AG09319 (cell line): ENCODE measurements at places on chromosomes 16 and 17.
A peak's percentile ranks its signal among the peaks of the same experiment; 100 is the strongest.

DNA sequence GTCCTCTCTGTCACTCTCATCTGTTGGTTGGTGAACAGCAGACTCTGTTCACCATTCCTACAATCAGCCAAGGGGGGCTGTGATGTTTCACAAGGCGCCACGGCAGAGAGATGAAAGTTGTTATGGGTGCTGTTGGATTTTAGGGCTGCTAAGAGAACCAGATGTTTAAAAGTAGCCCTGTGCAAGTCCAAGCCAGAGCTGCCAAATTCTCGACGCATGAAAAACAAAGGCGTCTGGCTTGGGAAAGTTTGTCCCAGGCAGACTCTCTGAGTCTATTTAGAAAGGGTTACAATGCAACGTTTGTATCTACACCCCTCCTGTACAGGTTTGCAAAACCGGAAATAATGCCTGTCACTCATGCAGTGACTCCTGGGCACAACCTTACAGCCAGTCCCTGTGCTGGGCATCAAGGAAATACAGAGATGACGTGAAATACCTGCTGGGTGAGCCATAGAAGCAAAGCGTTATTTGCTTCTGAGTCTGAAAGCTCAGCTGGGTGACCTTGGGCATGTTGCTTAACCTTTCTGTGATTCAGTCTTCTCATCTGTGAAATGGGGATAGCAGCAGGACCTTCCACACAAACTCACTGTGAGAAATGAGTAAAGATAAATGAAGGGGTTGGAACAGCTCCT is 74.8 kb downstream of the XYLT1 start:
- no peak for DNase-seq

DNA sequence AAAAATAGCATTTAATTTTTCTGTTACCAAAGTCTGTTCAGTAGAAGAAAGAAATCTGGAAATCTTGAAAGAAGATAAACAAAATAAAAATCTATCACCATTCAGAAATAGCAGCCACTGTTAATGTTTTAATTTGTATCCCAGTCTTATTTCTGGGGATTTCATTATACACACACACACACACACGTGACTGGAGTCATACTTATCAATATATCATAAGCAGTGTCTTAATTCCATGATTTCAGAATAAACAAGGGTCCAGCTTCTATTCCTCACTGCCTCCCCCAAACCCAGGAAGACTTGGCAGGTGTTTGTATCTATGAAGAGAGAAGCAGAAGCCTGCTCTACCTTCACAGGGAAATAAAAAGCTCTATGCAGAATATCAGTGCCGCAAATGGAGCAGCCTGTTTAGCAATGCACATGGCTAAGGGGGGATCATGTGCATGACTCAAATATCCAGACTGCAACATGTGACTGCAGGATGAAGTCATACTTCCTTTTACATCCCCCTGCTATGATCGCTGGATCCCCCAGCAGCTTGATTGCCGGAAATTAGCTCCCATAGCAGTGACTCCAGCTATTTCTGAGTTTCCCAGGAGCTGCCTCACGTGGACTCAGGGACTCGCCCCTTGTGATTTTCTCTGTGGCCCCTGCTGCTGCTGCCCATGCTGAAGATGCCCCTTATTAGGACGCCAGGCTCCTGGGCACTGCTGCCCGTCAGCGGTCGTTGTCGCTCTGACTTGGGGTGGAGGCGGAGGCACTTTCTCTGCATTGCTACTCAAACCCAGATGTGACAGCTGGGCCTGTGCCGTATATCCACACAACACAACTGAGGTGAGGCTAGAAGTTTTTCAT is 341.0 kb downstream of the CPPED1 start:
- DNase-seq: no peak

DNA sequence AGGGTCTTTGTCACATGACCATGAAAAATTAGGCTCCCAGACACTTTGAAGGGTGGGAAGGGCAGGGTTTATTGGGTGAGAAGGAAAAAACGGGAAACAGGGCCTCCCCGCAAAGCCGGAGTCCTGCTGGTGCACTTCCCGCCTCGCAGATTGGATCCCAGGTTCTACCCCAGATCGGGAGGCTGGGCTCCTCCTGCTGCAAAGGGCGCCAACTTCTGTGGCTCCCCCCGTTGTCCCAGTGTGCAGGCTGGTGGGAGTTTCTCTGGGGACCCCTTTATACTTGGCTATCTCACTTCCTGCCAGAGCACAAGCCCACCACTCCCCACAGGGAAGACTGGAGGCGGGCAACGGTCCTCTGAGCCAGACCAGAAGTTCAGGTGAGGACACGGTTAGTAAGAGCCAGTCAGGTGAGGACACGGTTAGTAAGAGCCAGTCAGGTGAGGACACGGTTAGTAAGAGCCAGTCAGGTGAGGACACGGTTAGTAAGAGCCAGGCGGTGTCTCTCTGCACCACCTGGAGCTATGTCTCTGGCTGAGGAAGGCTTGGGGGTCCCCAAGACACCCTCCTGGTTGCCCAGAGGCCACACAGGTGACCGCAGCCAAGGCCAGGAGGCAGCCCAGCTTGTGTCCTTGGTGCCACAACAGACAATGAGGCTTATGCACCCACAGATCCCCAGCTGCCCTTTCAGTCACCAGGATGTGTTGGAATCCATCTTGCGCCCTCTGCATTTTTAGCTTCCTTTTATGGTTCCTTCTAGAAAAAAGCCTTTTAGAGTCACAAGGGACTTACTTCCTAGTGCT is 48.1 kb upstream of the CHMP6 start:
- no peak for DNase-seq

DNA sequence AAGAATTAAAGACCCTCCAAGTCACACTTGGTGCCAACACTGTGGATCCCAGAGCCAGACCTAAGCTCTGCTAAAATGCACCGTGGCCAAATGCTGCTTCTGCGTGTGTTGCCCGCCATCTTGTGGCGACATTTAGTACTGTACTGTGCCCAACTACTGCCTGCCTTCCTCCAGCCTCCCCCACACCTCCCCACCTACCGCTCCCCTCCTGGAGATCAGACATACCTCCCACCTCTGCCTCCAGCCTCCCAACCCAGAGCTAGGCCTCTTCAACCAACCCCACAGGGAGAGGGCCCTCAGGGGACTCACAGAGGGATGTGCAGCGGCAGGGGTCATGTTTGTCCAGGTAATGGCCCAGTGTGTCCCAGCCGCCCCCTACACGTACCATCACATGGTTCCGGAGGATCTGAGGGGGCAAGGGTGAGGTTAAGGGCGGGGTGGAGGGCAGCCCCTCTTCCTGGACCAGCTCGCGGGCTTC is 5.5 kb downstream of the GAS2L2 start:
- DNase-seq: peak; percentile 49

DNA sequence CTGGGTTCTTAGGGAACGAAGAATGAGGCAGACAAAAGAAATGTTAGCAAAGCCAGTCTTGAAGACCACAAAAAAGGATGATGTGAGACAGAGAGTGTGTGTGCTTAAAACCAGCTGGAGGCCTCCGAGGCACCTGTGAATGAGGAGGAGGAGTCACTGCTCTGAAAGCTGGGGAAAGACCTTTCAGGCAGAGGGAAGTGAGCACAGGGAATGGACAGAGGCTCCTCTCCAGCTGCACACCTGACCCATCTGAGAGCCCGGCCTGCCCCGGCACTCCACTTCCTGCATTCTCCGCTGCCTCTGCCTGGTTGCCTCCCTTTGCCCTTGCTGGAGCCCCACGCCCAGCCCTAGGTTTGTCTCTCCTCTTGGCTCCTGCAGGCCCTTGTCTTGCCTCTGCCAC is 55.2 kb upstream of the SREBF1 start:
- DNase-seq: no peak

- no peak for DNase-seq
Measured at GRCh38 chr16:50071075-50071671, 5.4 kb downstream of the HEATR3 start.

- no peak for DNase-seq
Measured at GRCh38 chr17:12122075-12122474, 101.4 kb downstream of the MAP2K4 start.

DNA sequence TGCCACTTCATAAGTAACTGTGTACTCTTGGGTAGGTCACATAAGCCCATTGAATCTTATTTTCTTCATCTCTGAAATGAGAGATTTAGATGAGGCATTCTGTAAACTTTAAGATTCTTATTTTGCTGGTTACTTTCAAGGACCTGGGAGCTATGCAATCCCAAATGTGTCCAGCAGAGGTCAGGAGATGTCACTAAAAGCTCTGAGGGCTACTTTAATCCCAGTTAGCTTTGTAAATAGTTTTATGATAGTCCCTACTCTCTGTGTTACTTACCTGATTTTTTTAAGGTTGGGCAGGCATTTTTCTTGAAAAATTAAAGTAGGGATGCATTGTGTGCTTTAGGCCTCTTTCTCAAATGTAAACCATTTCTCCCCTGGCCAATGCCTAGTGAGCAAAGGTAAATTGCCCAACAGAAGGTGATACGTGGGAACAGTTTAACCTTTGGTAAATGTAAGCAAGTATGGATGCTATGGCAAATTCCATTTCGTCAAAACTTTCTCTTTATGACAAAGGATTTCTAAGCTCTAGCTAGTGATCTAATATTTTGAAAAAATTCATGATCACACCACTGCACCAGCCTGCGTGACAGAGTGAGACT is 57.1 kb upstream of the WSB1 start:
- peak; percentile 42 for DNase-seq

GRCh38 chr17:38653230-38653629 is 21.5 kb downstream of the EPOP start:
- no peak for DNase-seq
